ENCODE measurements at places on chromosomes 7 and 10.
A peak's percentile ranks its signal among the peaks of the same experiment; 100 is the strongest.

DNA sequence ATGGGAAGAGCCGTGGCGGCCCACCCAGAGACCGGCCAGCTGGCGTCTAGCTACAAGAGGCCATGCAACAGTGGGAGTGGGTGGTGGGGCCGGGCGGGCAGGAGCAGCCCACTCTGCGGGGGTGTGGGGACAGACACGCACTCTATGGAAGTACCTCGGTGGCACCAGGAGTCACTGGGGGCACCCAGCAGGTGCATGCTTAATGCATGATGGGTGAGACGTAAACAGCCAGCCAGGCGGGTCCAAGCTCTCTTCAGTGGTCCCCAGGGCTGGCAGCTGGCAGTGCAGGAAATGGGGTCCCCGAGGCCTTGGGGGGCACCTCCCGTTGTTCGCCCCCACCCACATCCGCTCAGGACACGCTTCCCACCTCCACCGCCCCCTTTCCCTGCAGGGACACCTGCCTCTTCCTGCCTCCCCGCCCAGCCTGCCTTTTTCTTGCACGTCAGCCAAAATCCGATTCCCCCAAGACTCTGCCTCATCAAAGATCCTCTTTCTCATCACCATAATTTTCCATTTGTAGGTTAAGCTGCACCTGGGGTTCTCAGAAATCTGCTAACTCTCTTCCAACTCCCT lies 22.6 kb upstream of the PSMG3 start:
- DNase-seq = no peak

DNA sequence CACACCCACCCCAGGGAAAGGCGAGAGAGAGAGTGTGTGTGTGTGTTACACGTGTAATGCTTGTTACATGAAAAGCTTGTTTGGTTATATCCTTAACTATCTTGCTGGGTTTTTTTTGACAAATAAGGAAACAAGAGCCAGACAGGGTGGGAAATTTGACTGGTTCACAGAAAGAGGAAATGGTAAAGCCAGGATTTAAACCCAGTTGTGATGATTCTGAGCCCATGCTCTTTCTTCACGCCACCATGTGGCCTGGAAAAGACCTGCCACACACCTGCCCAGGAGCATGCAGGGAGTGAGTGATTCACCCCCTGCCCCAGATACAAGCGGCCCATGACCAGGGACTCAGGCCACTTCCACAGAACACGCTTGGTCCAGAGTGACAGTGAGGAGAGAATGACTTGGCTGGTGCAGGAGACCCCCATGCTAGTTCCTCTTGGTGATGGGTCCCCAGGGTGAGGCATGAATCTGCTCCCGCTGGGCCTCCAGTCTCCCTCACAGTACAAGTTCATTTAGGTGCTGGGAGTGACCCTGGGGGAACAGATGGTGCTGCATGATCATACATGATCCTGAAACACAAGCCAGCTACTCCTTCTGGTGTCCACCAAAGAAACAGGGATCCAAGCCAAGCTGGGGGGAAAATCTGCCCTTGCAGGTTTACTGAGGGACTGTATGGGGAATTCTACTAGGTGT lies 21.0 kb upstream of the EIF5AL1 start:
- no peak for DNase-seq

- no peak for DNase-seq
Measured at GRCh38 chr7:134669845-134670373, 23.3 kb downstream of the BPGM start.

- DNase-seq = no peak
Measured at GRCh38 chr10:76114581-76115001, 683.2 kb downstream of the LRMDA start.

GRCh38 chr7:47537716-47538675 lies 43.9 kb downstream of the TNS3 start:
- DNase-seq = no peak

DNA sequence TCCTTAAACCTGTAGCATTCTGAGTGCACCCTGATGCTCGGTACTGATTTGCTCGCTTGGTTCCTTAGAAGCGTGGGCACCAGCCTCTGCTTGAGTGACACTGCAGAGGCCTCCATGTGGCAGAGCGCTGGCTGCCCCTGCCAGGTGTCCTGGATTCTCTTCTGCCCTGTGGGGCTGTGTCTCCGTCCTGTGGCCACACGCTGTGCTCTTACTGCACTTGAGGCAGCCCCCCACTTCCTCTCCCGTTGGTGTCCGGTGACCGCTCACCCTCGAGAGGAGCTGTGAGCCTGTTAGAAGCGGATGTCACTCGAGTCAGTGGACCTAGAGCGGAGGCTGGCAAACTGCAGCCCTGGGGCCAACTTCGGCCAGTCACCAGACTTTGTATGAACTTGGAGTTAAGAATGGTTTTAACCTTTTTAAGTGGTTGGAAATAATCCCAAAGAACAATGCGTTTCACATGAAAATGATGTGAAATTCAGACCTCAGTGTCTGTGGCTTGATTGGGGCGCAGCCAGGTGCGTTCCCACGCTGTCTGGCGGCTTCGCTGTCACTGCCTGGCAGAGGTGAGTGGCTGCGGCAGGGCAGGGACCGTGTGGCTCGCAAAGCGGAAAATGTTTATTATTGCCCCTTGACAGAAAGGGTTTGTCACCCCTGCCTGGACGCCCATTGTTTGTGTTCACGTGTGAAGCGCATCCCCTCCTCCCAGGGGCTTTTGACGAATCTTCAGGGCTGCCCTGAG lies 114.6 kb downstream of the CYTH3 start:
- DNase-seq = no peak

DNA sequence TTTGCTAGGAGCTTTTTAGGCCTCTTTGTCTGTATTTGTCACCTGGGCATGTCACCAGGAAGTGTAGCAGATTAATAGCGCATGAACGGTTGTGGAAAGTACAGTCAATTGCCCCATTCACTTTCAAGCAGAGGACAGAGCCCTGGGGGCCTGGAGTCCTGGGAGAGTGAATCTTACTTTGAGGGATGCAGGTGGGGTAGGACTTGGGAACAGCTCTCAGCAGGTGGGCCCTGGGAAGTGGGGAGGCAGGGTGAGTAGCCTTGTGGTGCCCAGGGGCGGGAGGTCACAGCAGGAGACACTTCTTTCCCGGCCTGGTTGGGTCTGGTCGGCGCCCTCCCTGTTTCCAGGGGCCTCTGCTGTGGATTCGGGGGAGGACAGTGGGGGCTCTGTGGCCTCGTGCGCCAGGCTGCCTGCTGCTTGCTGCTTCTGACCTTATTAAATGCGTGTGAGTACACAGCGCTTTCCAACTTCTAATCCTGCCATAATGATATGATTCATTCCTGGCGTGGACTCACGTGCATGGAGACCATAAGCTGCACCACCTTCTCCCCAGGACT lies 51.6 kb upstream of the AQP1 start:
- no peak for DNase-seq

- no peak for DNase-seq
Measured at GRCh38 chr10:69860271-69860670, 58.6 kb downstream of the COL13A1 start.

DNA sequence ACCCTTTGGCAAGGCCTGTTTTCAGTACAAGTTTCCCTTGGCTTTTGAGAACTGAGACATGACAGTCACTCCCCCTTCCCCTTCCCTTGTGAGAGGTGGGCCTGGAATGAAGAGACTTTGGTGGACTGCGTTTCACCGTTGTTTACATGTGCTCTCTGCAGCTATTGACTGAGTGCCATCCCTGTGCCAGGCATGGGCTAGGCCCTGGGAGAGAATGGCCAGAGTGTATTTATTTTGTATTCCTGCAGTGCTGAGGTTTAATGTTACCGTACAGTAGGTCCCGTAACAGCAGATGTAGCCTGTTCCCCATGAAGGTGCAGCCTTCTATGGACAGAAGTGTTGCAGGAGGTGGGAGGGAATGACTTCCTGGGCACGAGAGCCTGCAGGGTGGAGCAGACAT lies 50.0 kb downstream of the TACR2 start:
- no peak for DNase-seq

GRCh38 chr10:70603449-70603801 lies 884 bp upstream of the PRF1 start:
- peak; percentile 40 for DNase-seq

GRCh38 chr10:132556994-132557441 lies 19.4 kb downstream of the INPP5A start:
- no peak for DNase-seq

GRCh38 chr10:132705173-132705572 lies 80.8 kb downstream of the NKX6-2 start:
- DNase-seq = no peak

DNA sequence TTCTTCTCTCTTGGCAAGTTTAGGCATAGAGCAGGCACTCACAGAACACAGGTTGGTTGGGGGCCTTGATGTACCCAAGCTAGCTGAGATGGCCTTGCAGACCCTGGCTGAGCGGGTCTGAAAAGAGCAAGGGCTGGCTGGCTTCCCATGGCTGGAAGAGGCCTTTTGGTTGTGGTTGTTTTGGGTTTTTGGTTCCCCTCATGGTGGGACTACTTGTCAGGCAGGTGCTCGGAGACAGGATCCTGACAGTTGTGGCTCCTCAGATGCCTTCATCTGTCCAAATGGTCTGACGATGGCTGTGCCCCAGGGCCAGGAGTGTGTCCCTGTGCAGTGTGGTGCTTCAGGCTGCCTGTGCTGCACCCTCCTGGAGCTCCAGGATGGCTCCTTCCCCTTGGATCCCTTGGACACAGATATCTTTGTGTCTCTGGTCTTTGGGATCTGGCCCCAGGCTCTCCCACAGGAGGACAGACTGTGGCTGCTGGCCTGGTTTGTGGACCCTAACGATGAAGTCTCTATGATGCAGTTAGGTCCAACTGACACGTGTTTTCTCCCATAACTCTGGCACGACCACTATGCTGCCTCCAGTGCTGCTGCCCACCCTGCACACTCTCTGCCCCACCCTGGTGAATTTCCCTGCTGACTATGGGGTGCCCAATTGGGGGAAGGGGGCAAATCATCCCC lies 321.5 kb upstream of the ZNF32 start:
- no peak for DNase-seq

DNA sequence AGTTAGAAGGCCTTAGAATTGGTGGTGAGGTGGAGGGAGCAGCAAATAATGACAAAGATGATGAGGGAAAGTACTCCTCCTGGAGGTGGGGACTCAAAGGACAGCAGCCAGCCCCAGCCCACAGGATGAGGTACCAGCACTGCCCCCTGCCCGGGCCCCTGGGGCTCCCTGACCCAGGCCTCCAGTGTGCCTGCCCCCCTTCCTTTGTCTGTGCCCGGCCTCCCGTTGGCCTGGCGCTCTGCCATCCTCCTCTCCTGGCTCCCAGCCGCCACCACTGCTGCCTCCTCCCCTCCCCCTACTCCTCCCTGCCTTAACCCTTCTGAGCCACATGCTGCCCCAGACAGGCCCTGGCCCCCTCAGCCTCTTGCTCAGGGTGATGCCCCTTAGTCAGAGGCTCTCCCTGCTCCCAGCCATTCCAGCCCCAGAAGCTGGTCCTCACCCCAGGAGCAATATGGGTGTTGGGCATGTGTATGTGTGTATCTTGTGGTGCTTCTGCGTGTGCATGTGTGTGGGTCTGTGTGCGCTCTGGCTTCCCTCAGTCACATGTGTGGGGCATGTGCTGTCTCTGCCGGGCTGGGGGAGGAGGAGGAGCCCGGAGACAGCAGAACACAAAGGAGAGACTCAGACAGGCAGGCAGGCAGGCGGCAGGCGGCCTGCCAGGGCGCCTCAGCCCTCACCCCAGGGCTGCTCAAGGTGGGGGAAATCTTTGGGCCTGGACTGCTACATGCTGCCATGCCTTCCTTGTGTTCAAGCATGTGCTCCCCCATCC lies 2.6 kb downstream of the LDB1 start:
- peak; percentile 22 for DNase-seq

DNA sequence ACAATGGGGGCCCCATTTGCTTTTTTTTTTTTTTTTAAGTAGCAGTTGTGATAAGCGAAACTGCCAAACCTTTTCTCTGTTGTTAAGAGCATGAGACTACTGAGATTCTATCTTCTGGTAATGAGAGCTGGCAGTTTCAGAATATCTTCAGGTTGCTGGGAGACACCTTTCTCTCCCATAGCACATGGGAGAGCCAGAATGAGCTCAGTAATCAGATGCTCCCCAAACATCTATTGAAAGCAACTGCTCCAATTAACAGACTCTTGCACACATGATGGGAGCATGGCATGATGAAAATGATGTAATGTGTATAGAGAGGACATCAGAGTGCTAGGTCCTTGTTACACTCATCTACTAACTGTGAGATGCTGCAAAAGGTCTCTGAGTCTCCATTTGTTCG lies 18.8 kb downstream of the MYO3A start:
- DNase-seq = no peak

- no peak for DNase-seq
Measured at GRCh38 chr7:76280408-76280807, 22.1 kb upstream of the HSPB1 start.

GRCh38 chr10:50832171-50832751 lies 53.2 kb downstream of the A1CF start:
- DNase-seq = no peak

- no peak for DNase-seq
Measured at GRCh38 chr10:130368761-130369560, 232.8 kb downstream of the GLRX3 start.

Data from activated gamma-delta T cell (primary cell).